Right lobe of liver (tissue), 6 donors: ENCODE measurements at places on chromosomes 5 and 9.
A peak's percentile ranks its signal among the peaks of the same experiment; 100 is the strongest.

DNA sequence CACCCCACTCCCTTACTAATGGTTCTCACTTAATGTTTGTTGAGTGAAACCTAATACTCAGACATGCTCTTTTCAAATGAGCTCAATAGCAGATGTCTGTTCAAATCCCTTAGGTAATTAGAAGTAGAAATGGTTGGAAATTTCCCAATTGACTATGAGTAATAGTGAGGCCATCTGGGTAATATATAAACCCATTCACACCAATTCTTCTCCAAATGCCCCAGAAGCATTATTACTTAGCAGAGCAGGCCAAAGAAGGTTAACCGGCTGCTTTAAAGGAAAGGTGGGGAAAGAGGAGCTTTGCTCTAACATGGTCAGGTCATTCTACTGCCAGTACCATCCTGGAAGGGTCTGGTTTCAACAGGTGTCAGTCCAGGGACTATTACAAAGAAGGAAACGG lies 119.5 kb upstream of the MTAP start:
- no peak for DNase-seq

DNA sequence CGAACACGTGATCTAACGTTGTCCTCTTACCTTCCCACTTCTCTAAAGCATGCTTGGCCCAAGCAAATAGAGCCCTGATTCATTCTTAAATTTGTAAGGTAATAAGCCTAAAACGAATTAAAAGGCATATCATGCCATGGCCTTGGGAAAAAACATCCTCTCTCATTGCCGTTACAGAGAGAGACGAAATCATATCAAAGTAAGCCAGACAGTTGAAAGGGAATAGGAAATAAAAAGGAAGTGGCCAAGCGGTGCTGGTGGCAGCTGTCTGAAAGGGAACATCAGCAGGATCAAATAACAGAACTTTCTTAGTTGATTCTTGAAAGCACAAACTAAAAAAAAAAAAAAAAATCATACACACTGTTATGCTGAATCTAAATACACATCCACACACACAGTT lies 49.1 kb upstream of the CDH6 start:
- DNase-seq = no peak

DNA sequence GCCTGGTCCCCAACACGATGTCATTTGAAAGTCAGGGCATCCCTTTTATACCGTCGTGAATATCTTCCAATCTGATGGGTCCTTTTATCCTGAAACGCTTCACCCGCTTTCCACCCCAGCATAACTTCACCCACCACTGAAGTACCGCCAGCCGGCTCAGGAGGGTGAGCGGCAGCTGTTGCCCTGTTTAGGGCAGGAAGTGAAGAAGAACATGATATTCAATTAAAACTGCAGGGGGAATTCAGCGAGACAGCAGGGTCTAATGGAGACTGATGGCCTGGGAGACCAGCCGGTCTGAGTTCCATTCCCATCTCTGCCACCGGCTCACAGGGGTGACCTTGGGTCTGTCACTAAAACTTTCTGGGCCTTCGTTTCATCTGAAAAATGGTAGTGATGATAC lies 68.2 kb upstream of the EGFLAM start:
- DNase-seq = no peak

- peak; percentile 91 for DNase-seq
Measured at GRCh38 chr5:74640954-74641734, 616 bp upstream of the ENC1 start.
